Heart right ventricle (tissue), 16 donors: ENCODE measurements at places on chromosomes 7 and 10. TPM values are rescaled to one million over a fixed set of nuclear protein-coding genes. Genes with fewer than 3 reads are reported as not detected.

- H3K4me1 ChIP-seq: no peaks in the 10 kb centered on the region
- H3K36me3 ChIP-seq: no peaks in the 10 kb centered on the region
- DNase-seq: no peak
- H3K27ac ChIP-seq: no peak overlapping the region
These were observed 70.7 kb upstream of the PRSS58 start for GRCh38 chr7:142328551-142328950.

GRCh38 chr10:121753726-121754476 is 155.7 kb upstream of the FGFR2 start:
- no peak overlapping the region for H3K27ac ChIP-seq
- peaks cover 8% of the 10 kb centered on the region for H3K4me1 ChIP-seq
- no peak overlapping the region for H3K4me3 ChIP-seq

- no peak overlapping the region for H3K4me3 ChIP-seq
- H3K27ac ChIP-seq: no peak overlapping the region
- no peaks in the 10 kb centered on the region for H3K27me3 ChIP-seq
- H3K4me1 ChIP-seq: no peaks in the 10 kb centered on the region
- no peaks in the 10 kb centered on the region for H3K36me3 ChIP-seq
These were observed 75.9 kb downstream of the CREB5 start for GRCh38 chr7:28488061-28488791.

- H3K27me3 ChIP-seq: no peaks in the 10 kb centered on the region
- H3K36me3 ChIP-seq: no peaks in the 10 kb centered on the region
- H3K27ac ChIP-seq: no peak overlapping the region
- no peak overlapping the region for H3K4me3 ChIP-seq
- no peak for DNase-seq
- no peaks in the 10 kb centered on the region for H3K4me1 ChIP-seq
These were observed 162.3 kb downstream of the HECW1 start for GRCh38 chr7:43274752-43275151.

GRCh38 chr7:14270099-14270498 is 280.6 kb upstream of the ETV1 start:
- no peaks in the 10 kb centered on the region for H3K36me3 ChIP-seq
- no peak overlapping the region for H3K4me3 ChIP-seq
- H3K4me1 ChIP-seq: no peaks in the 10 kb centered on the region
- no peaks in the 10 kb centered on the region for H3K27me3 ChIP-seq
- H3K27ac ChIP-seq: no peak overlapping the region
- no peak for DNase-seq

DNA sequence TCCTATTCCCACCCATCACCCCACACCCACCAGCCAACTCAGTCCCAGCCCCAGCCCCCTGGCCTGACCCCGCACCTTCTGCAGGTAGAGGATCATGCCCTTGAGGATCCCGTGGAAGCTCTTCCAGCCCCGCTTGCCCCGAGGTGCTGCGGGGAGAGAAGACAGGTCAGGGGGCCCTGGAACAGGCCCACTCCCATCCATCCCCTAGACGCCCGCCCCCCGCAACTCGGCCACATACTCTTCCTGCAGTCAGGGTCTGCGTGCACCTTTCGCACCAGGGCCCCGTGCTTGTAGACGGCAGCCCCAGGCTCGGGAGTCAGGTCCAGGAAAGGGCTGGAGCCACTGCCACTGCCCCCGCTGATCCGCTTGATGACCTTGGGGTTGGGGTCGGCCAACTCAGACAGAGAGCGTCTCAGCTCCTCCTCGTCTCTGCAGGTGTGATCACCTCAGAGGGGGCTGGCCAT is 9.6 kb downstream of the NFKB2 start:
- no peaks in the 10 kb centered on the region for H3K4me1 ChIP-seq
- no peaks in the 10 kb centered on the region for H3K36me3 ChIP-seq
- no peak for DNase-seq

DNA sequence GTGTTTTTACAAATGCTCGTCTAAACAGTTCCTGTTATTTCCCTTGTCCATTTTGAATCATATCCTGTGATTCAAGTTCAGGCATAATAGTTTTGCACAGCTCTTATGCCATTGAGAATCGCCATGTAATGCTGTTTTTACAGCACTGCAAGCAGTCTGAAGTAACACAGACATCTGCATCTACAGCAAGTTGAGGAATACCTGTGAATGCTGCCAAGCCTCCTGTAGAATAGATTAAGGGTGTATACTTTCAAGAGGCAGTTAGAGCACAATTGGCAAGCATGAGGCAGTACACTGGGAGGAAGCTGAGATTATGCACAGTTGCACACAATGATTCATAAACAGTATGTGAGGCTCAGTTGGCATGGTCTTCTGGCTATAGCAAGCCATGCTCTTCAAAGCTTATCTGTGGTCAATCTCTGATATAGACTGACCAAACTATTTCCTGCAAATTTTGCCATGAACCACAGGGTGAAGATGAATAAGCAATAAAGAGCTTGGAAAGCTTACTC is 121.9 kb upstream of the AKR1E2 start:
- H3K4me1 ChIP-seq: peaks cover 4% of the 10 kb centered on the region
- H3K36me3 ChIP-seq: no peaks in the 10 kb centered on the region
- peak overlapping the region; percentile 78 for H3K27ac ChIP-seq
- no peak overlapping the region for H3K4me3 ChIP-seq

GRCh38 chr7:50684713-50685075 is 98.0 kb downstream of the GRB10 start:
- H3K36me3 ChIP-seq: no peaks in the 10 kb centered on the region
- H3K27me3 ChIP-seq: no peaks in the 10 kb centered on the region
- no peak overlapping the region for H3K27ac ChIP-seq
- no peak for DNase-seq
- peaks cover 32% of the 10 kb centered on the region for H3K4me1 ChIP-seq
- no peak overlapping the region for H3K4me3 ChIP-seq

DNA sequence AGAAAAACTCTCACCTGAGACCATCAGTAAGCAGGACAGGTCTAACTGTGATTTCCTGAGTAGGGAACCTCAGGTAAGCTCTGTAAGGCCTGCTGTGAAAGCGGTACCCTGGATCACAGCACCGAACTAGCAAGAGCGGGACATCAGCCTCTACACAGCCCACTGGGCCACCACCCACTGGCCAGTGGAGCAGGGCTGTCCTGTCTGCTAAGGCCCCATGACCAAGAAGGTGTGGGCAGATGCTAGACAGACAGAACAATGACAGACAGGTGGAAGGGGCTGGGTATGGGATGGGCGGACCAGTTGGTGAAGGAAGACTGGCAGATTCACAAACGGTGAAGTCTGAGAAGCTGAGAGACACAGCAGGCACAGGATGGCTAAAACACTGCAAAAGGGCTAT is 79.4 kb upstream of the DDC start:
- DNase-seq: no peak
- no peak overlapping the region for H3K4me3 ChIP-seq
- no peaks in the 10 kb centered on the region for H3K36me3 ChIP-seq
- no peaks in the 10 kb centered on the region for H3K27me3 ChIP-seq
- H3K4me1 ChIP-seq: peaks cover 24% of the 10 kb centered on the region

DNA sequence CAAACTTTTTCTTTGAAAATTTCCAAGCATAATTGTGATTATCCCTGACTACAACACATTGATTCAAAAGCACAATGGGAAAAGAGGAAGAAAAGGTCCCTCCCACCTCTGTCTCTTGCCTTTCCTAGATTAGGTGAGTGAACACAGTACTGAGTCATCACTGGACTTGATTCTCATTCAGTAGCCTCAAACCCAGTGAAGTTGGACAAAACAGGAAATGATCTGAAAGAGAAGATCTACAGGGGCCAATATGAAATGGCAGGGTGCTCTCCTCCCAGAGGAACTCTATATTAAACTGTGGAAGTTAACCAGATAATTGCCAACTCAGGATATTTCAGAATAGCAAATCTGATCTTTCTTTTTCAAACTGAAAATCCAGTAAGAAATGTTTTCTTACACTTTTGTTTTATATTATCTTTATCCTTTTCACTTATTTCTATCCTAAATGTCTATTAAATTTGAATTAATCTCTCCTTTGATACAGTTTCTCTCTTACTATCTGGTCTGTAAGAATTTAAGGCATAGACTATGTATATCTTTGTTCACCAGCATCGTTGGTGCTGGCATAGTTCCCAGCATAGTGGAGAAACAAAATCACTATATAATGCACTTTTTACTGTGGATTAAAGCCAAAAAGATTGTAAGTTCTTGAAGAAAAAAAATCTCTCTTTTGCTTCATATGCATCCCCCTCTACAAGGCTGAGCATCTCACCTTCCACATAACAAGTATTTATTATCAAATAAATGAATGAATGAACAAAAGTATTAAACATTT is 41.4 kb upstream of the IKZF1 start:
- no peak for DNase-seq
- no peak overlapping the region for H3K27ac ChIP-seq
- H3K36me3 ChIP-seq: no peaks in the 10 kb centered on the region
- H3K4me1 ChIP-seq: no peaks in the 10 kb centered on the region

- H3K4me1 ChIP-seq: peaks cover 8% of the 10 kb centered on the region
- peaks cover 94% of the 10 kb centered on the region for H3K27me3 ChIP-seq
- DNase-seq: no peak
- no peak overlapping the region for H3K4me3 ChIP-seq
- no peak overlapping the region for H3K27ac ChIP-seq
- H3K36me3 ChIP-seq: no peaks in the 10 kb centered on the region
These were observed 7.7 kb downstream of the VAX1 start for GRCh38 chr10:117130346-117130745.

GRCh38 chr7:2437537-2438148 is 34.2 kb downstream of the CHST12 start:
- H3K4me1 ChIP-seq: peaks cover 8% of the 10 kb centered on the region
- no peak overlapping the region for H3K4me3 ChIP-seq
- H3K27me3 ChIP-seq: no peaks in the 10 kb centered on the region
- DNase-seq: no peak
- H3K27ac ChIP-seq: no peak overlapping the region

- no peaks in the 10 kb centered on the region for H3K36me3 ChIP-seq
- H3K4me1 ChIP-seq: no peaks in the 10 kb centered on the region
These were observed 155.1 kb downstream of the GALNT11 start for GRCh38 chr7:152180587-152180986.

- no peaks in the 10 kb centered on the region for H3K27me3 ChIP-seq
- no peak for DNase-seq
- H3K4me3 ChIP-seq: no peak overlapping the region
- no peaks in the 10 kb centered on the region for H3K36me3 ChIP-seq
- no peak overlapping the region for H3K27ac ChIP-seq
These were observed 26.1 kb downstream of the ABCB1 start for GRCh38 chr7:87574630-87575029.

GRCh38 chr7:47474211-47474936 is 107.5 kb downstream of the TNS3 start:
- no peak overlapping the region for H3K27ac ChIP-seq
- no peak overlapping the region for H3K4me3 ChIP-seq
- H3K36me3 ChIP-seq: no peaks in the 10 kb centered on the region
- no peaks in the 10 kb centered on the region for H3K27me3 ChIP-seq
- peaks cover 34% of the 10 kb centered on the region for H3K4me1 ChIP-seq

DNA sequence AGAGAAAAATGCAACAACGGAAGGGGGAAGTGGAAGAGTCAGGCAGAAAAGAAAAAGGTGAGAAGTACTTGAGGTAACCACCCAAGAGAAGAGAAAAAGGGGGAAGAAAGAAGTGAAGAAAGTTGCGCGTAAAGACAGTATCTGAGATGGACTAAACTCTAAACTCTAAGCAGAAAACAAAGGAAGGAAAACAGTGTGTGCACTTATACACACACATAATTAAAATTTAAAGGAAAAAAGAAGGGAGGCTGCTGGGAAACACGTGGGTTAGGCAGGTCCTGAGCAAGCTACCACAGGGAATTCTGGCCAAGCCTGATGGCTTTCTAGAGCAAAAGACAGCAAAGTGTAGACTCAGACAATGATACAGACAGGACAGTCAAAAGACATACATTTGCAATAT is 78.0 kb downstream of the UBE2H start:
- DNase-seq: no peak
- H3K27ac ChIP-seq: peak overlapping the region; percentile 56
- H3K36me3 ChIP-seq: no peaks in the 10 kb centered on the region
- H3K4me1 ChIP-seq: peaks cover 5% of the 10 kb centered on the region
- no peaks in the 10 kb centered on the region for H3K27me3 ChIP-seq

DNA sequence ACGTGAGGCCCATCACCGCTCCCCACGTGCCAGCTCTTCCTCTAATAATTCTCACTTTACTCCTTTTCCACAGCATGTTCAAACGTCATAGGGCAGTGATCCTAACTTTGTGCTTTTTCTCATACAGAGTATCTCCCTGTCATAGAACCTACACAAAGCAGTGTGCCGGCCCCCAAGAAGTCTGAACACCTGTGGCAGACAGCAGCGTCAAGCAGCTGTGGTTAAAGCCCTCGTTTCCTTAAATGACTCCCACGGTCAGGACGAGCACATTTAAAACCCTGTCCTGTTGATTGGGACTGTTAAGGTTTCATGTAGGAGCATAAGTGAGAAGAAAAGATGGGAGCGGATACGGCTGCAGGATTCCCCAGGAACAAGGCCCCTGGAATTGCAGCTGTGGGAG is 267.2 kb downstream of the DIP2C start:
- peaks cover 19% of the 10 kb centered on the region for H3K36me3 ChIP-seq
- DNase-seq: no peak
- no peak overlapping the region for H3K27ac ChIP-seq
- no peaks in the 10 kb centered on the region for H3K4me1 ChIP-seq

DNA sequence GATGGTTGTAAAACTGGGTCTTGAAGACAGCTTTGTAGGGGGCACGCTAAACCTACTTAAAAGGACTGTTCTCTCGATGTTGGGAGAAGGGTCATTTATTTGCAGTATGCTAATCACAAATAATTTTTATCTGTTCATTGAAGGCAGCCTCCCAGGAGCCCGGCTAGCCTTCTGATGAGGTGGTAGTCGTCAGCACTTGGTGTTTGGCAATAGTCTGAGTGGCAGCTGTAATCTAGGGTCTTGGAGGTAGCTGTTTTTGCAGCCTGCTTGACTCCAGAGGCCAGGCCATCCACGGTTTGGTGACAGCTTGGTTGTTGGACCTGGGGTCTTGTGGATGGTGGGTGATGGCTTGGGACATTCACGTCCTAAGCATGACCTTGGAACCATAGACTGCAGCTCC is 2.2 kb downstream of the GTF2IRD1 start:
- H3K36me3 ChIP-seq: no peaks in the 10 kb centered on the region
- no peak for DNase-seq
- H3K4me3 ChIP-seq: no peak overlapping the region
- H3K27me3 ChIP-seq: no peaks in the 10 kb centered on the region
- peak overlapping the region; percentile 81 for H3K27ac ChIP-seq

- peaks cover 4% of the 10 kb centered on the region for H3K4me1 ChIP-seq
- H3K36me3 ChIP-seq: no peaks in the 10 kb centered on the region
These were observed 50.4 kb upstream of the MSMB start for GRCh38 chr10:46096446-46096845.

GRCh38 chr10:122303271-122304053 is 32.4 kb downstream of the BTBD16 start:
- DNase-seq: no peak
- H3K36me3 ChIP-seq: no peaks in the 10 kb centered on the region
- peaks cover 20% of the 10 kb centered on the region for H3K4me1 ChIP-seq
- no peaks in the 10 kb centered on the region for H3K27me3 ChIP-seq
- H3K4me3 ChIP-seq: no peak overlapping the region

PIK3CG gene
- total RNA-seq: 1.4 TPM

CSTF2T gene
- total RNA-seq: 23.1 TPM

KCP gene
- 0.09 TPM for total RNA-seq

PIP gene
- total RNA-seq: not detected

PNLIPRP2 gene
- not detected for total RNA-seq

CDCA7L gene
- 31.2 TPM for total RNA-seq

DDX50 gene
- 21.1 TPM for total RNA-seq

C7orf33 gene
- not detected for total RNA-seq

SNX10 gene
- total RNA-seq: 2.9 TPM

NCF1 gene
- total RNA-seq: 1.7 TPM

TM9SF3 gene
- 62.8 TPM for total RNA-seq
